ENCODE measurements at places on chromosomes 12 and 14.

DNA sequence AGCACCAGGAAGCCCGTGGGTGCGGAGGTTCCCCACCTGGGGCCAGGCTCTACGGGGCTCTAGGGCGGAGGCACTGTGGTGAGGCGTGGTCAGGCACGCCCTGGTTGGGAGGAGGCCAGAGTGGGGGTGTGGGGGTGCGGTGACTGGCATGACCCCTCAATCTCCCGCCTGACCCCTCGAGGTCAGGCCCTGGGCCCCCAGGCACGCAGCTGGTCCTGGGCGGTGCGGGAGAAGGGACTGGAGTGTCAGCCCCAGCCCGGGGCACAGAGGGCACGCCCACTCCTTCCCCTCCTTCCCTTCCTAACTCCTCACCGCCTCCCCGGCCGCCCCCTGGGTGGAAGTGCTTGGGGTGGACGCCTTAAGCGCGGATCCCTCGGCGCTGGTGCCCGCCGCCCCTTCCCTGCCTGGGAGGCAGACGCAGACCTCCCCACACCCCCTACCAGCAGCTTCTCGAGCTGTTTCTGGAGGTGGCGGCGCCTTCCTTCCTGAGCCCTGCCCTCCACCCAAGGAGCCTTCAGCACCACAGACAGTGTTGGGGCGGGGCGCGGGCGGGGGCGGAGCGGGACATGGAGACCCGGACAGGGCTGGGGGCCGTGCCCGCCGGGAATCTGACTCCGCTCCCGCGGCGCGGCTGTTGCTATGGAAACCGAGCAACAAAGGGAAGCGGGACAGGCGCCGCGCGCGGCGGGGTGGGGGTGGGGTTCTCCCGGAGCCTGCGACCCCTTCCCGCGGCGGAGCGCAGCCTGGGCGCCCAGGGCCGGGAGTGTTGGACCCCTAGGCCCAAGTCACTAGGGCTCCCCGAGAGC is 741 bp upstream of the CRIP2 start:
- peak; percentile 90 for DNase-seq

DNA sequence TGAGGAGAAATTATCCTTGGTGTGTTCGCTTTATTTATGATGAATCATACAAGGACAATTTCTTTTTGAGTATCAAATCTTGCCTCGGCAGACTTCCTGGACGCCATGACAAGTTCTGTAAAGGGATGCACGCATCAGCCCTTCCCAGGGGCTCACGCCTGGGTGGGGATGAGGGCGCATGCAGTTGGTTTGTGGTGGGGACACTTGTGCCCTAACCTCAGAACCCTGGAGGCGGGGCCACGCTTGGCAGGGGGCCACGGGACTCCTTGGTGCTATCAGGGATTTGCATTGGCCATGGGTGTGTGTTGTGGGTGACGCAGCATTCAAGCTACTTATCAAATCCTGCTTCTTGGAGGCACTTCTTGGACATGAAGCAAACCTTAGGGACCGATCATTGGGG is 143.8 kb upstream of the RTL1 start:
- DNase-seq: no peak

DNA sequence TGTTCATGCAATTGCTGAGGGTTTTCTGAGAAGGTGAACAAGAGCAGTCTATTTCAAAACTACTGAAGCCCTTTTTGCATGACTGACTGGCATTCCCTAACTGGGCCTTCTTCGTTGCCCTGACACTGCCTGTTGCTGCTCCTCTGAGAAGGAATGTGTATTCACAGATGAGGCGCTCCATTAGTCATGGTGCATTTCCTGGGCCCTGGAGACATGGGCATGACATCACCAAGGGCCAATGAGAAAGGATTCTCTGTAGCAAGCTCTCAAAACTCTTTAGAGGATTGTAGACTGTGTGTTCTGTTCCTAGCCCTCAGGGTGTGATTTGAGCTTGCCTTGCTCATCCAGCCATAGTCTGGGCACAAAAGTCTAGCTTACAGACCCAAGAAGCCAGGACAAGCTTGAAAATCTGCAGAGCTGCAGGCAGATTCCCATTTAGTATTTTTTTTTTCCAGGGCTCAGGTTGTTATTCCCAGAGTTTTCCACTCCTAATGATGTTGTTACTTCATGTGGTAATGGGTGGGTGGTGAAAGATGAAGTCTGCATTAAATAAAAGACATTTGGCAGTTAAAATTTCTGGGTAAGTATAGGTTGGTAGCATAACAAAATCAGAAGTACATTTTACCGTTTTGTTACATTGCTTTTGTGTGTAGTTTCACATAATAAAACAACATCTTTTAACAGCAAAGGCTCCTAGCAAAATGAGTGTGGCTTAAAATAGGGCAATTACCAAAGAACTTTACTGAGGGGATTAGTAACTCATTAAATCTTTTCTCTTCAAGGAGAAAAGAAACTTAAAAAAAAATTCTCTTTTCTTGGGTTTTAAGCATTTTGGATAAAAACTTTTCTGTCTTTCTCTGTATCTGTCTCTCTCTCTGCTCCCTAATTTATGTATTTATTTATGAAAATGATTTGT is 318.4 kb downstream of the RAD51B start:
- DNase-seq: peak; percentile 91

DNA sequence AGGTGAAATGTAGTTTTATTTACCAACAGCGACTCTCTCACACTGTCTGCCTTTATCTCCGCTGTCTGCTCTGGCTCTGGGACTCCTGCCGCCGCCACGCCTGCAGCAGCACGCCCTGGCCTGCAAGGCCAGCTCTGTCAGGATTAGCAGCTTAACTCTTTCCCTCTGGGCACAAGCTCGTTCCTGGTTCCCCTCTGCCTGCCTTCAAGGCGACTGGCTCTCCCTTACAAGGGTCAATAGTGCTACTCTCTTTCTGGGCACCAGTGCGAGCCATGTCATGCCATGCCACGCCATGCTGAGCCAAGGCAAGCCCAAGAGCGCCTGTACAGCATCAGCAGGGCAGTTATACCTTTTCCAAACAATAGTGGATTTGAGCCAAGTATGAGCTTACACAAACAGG is 3.6 kb upstream of the CLEC2B start:
- DNase-seq: no peak

DNA sequence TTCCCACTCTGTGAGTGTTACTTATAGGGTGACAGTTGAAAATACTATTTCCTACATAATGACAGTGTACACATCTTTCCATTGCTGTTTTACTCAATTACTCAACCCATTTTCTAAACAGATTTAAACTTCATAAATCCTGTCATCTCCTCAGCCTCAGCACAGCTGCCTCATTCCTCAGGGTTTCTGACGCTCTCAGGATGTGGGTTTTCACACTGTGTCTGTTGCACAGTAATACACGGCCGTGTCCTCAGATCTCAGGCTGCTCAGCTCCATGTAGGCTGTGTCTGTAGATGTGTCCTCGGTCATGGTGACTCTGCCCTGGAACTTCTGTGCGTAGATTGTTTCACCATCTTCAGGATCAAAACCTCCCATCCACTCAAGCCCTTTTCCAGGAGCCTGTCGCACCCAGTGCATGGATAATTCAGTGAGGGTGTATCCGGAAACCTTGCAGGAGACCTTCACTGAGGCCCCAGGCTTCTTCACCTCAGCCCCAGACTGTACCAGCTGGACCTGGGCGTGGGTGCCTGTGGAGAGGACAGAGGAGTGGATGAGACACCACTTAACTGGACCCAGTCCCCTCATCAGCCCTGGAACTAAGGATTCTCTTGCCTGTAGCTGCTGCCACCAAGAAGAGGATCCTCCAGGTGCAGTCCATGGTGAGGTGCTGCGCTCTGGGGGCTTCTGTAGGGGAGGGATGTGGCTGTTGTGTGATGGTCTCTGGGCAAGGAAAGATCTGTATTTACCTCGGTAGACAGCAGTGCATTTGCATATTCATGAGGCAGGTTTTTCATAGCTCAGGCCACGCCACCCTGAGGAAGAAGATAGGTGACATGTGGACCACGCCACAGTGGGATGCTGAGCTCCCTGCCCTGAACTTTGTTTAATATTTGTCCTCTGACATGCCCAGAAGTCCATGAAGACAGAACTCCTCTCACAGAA is 750.2 kb downstream of the TMEM121 start:
- no peak for DNase-seq

- no peak for DNase-seq
These were observed 62.7 kb downstream of the PELI2 start for GRCh38 chr14:56180754-56181542.

GRCh38 chr14:79050787-79051727 is 880.9 kb downstream of the NRXN3 start:
- DNase-seq: no peak

- DNase-seq: no peak
These were observed 49.9 kb upstream of the TBX3 start for GRCh38 chr12:114733919-114734318.

GRCh38 chr14:101780887-101781239 is 19.4 kb downstream of the PPP2R5C start:
- DNase-seq: no peak

DNA sequence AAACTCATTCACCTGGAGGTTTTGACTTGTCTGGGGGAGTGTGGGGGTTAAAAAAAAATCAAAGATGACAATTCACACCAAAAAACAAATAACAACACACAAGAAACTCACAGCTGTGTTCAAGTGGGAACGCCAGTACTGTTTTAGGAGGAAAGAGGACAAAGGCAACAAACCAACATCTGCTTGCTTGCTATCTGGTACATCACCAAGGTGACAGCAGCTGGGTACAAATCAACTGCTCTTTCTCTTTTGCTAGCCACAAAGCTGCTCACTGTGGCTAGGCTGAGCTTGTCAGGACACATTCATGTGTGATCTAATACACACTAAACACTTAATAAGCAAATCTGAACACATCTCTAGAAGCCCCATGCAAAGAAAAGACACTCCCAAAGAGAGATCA is 128.0 kb upstream of the RAP1B start:
- DNase-seq: no peak

DNA sequence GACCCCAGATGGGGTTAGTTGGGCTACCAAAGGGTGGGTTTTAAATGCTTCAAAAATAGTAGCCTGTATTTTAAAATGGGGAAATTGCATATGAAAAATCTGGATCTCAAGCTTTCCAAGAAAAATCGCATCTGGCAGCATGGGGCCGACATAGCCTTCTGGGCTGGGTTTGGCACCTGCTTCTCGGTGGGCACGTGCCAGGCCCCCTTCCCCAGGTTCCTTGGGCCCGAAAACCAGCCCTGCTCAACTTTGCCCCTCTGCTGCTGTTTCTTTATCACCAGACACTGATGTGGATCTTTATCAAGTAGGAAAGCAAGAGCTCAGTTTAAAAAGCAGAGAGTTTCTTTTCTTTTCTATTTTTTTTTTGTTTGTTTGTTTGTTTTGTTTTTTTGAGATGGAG is 95.1 kb downstream of the DICER1 start:
- DNase-seq: no peak

DNA sequence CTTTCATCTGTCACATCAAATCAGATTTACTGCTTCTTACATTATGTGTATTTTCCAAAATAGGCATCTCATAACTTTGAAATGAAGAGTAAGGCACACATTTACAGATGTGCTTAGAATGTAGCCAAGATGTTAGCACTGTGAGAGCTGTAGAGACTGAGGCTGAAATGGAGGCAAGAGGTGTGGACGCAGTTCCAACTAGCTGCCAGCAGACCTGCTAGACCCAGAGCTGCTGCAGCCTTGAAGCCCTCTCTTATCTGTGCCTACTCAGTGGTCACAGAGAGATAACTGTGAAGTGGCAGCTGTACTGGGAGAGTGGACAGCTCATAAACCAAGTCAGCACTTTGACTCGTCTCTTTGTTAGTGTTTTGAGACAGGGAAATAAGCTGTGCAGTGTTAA is 470.9 kb downstream of the CCER1 start:
- no peak for DNase-seq

DNA sequence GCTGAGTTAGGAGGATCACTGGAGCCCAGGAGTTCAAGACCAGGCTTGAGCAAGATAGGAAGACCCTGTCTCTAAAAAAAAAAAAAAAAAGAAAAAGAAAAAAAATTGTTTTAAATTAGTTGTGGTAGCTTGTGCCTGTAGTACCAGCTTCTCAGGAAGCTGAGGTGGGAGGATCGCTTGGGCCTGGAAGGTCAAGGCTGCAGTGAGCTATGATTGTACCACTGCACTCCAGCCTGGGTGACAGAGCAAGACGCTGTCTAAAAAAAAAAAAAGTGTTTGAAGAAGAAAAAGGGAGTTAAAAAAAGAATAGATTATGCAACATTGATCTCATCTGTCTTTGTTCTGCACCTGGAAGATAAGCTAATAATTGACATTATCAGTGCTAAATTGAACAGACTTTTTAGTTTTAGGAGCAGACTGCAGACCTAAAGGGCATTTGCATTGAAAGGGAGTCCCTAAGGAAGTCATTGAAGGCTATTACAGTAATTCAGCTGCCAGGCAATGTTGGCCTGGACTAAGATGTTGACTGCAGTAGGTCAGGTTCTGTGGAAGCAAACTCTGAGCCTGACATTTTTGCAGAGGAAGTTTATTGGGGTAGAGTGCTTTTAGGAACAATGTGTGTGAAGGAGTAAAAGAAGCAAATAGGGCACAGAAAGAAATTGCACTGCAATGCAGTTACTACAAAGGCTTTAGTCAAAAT is 215.8 kb downstream of the PCNX1 start:
- no peak for DNase-seq

DNA sequence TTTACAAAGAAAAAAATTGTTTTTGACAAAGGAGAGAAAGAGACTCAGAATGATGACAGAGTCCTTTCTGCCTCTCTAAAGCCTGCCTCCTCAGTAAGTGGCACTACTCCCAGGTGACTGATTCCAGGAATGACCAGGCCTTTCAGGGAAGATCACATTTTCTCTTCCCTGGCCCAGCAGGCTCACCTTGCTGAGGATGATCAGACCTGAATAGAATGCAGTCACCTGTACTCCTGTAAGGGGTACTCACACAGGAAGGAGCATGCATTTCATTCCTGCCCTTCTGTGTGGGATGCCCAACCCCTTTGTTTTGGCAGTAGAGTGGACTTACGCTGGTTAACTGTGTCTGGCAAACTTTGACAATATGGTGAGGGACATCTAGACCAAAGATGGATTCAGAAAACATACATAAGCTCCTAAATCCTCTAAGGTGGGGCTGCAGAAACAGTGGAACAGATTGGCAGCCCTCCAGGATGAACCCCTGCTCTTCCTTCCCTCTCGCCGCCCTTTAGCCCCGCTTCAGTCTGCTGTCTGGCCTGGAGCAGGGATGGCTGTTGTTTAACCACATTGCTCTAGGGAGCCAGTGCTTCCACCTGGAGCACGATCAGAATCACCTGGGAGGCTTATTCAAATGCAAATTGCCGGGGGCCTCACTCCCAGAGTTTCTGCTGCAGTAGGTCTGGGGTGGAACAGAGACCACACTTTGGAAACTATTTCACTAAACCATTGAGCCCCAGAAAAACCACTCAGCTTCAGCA is 29.8 kb downstream of the ERG28 start:
- no peak for DNase-seq

DNA sequence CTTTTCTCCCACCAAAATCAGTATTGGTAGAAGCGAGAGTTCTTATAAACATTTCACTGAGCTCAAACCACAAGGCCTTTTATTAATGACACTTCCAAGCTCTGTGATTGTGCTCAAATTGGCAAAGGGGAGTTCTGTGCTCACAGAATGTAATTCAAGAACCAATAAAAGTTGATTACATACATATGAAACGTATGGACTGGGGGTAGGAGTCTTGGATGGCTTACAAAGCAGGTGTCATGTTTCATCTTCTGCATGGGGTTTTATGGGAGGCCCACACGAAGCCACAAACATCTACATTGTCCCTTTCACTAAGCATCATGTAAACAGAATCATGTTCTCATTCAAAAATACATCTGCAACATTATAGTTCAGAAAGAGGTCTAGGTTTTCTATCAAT is 828.3 kb downstream of the VRK1 start:
- DNase-seq: no peak

GRCh38 chr12:27285403-27285802 is 41.3 kb downstream of the STK38L start:
- peak; percentile 27 for DNase-seq

All from fibroblast of villous mesenchyme (primary cell).